Erythroblast (primary cell): ENCODE measurements at places on chromosomes 7 and 10.

DNA sequence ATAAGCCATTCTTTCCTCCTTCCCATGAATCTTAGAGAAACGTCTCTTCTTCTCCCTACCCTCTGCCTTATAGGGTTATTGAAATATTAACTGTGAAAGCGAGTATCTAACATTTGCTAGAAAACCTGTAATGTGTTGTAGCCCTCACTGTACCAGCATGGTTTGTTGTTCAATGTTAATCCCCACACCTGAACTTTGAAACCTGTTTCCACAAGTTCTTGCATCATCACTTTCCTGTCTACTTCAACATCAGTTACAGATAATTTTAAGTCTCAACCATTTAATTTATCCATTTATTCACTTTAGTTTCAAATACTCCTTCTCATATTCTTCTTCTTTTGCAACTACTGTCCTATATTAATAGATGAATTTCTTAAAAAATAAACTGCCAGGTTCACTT, 148.2 kb downstream of the ETV1 start:
- no peak for DNase-seq

DNA sequence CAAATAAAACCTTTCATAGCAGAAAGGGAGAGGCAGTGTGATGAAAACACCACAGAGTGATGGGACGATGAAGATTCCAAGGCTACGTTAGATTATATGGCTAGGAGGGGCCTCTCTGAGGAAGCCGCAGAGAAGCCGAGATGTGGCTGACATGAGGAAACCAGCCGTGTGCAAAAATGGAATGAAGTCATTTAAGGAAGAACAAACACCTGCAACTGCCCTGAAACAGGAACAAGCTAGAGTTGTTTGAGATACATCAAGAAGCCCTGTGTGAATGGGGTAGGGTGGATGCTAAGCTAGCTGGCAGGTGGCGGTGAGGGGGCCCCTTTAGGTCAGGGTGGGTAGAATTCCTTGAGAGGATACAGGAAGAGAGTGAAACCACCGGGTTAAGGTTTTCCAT, 129.5 kb downstream of the KLF6 start:
- DNase-seq, result no peak

DNA sequence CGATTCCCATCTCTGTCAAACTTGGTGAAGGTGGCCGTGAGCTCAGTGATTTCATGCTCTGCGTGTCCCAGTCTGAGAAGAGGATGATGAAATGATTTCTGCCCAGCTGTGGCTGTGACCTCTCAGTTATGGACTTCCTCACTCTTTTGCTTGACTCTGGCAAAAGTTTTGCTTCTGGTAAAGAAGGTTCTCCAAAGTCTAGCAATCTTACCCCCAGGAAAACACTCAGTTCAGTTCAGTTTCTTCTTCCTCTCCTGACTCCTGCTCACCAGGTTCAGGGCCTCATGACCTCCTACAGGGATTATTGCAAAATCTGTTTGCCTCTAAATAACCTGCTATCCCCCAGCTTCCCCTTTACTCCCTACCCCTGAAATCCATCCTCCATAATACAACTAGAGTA, 4.9 kb upstream of the BLOC1S2 start:
- DNase-seq, result no peak

GRCh38 chr7:50369143-50370026, 64.9 kb downstream of the IKZF1 start:
- peak; percentile 90 for DNase-seq

- DNase-seq, result no peak
These were observed 14.4 kb upstream of the SEMA3A start for GRCh38 chr7:84209006-84209405.

DNA sequence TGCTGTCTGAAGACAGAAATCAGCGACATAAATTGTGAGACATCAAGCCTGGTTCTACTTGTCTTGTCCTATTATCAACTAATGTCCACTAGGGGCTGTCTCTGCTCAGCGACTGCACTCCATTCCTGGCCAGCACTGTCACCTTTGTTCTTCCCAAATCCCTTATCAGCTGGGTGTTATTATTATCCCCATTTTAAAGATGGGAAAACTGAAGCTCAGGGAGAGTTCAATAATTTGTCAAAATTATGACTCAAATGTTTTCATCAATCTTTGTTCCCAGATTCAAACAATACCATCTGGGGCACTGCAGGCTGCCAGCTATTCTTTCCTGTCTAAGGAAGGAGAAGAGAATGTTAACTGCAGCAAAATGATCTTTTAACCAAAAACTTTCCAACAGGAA, 431.6 kb upstream of the NFE2L3 start:
- DNase-seq, result no peak

DNA sequence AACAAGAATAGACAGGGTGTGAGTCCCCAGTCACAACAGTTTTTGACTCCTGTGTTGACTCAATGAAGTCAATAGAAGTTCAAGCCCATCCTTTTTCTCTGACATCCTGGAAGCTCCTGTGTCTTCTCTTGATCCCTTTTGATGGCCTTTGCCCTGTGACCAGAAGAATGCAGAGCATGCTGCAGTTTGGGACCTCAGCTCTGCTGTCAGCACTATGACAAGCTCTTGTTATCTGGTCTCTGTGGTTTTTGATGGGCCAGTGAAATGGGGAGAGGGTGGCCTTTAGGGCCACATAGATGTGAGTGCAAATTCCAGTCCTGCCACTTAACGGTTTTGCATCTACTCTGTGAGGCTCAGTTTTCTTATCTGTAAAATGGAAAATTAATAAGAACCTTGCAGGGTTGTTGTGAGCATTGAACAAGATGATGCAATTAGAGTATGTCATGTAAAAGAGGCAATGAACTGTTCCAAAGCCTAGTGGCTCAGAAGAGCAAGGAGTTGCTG, 102.4 kb upstream of the IKZF1 start:
- DNase-seq, result no peak

- DNase-seq, result peak; percentile 51
These were observed 11.9 kb downstream of the RGR start for GRCh38 chr10:84256510-84257342.

DNA sequence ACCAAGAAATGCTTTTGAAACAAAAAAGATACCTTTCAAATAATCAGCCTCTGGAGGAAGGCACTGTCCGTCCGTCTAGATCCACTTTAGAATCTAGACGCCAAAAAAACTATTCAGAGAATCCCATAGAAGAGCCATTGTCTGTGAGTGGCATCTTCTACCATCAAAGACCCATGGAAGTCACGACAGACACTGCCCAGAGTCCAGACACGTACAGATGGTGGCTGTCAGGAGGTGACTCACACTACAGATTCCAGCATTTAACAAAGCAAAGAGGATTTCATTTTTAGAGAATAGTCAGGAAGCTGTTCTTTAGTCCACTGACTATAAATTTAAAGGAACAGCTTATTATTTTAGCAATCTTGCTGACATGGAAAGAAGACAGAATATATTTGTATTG, 11.7 kb downstream of the C1QL3 start:
- DNase-seq, result no peak

DNA sequence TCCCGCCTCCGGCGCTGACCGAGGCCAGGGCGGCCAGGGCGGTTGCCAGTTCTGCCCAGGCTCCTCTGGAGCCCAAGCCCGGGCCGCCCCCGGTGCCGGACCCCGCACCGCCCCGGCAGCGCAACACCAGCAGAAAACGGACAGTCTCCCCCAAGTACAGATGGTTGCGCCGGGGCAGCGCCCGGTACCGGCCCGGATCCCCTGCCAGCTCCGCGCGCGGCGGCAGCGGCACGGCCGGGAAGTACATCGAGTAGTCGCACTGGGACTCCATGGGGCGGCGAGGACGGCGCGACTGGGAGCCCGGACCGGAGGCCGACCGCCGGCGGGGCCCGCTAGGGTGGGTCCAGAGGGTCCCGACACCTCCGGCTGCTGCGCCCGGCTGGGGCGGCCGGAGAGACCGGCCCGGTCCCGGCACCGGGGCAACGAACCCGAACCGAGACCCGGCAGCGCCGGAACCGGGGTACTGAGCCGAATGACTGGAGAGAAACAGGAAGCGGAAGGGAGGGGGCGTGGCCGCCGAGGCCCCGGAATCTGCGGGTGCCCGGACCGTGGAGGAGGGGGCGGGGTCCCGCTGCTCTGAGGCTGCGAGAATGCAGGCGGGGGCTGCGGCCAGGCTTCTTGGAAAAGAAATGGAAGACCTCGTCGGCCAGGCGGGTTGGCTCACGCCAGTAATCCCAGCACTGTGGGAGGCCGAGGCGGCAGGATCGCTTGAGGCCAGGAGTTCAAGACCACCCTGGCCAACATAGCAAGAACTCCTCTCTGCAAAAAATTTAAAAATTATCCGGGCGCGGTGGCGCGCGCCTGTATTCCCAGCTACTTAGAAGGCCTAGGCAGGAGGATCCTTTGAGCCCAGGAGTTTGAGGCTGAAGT, at the start of gene TRAPPC14:
TRAPPC14 (minus strand) TSS at position 495 of the 870 bp plus-strand sequence; CDS start at position 271, 224 bp downstream.
- peak; percentile 85 for DNase-seq

DNA sequence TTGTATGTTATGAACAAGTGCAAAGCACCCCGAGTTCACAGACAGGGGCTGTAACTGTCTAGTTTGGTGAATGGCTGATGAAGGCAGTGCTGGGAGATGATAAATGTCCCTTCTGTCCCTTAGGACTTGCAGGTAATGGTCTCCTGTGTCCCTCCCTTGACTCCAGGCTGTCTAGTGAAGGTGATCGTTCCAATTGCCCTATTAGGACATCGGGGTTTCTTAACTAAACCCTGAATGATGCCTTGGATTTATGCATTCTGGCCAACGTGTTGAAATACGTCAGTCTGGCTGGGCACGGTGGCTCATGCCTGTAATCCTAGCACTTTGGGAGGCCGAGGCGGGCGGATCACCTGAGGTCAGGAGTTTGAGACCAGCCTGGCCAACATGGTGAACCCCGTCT, 69.4 kb downstream of the PFKFB3 start:
- DNase-seq, result no peak

DNA sequence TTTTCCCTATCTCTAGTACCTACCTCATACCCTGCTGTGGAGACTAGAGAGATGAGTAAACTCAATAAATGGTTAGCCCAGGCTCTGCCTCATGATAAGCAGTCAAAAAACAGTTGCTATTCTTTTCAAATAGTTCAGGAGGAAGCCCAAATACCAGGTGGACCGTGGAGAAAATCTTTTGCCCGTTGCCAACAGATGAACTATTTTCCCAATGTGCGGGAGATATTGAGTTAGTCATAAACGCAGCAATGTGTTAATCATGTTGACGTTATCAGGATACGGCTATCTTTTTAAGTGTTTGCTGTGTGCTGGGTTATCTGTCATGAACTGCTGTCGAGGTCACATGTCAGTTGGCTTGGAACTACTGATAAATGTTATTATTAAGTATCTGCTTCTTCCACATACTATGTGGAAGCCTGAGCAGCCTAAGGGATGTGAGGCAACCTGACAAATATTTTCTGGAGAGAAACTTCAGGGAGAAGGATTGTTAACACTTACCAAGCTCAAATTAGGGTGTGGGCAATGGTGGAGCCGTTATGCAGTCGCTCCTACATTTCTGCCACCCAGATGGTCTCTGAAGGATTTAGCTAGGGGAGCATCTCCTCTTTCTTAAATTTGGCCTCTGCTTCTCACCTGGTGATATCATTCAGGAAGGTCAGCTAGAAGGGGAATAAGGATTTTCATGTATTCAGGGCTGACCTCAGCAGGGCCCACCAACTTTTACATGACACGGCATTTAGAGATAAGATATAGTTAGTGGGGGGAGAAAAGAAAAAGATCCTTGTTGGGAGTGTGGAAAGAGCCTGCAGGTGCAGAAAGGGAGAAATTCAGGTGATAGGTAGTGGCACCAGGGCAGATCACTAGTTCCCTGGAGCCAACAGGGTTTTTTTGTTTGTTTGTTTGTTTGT, 33.5 kb upstream of the SLC26A3 start:
- DNase-seq, result peak; percentile 99

GRCh38 chr7:22633954-22634474, 93.0 kb upstream of the IL6 start:
- no peak for DNase-seq

DNA sequence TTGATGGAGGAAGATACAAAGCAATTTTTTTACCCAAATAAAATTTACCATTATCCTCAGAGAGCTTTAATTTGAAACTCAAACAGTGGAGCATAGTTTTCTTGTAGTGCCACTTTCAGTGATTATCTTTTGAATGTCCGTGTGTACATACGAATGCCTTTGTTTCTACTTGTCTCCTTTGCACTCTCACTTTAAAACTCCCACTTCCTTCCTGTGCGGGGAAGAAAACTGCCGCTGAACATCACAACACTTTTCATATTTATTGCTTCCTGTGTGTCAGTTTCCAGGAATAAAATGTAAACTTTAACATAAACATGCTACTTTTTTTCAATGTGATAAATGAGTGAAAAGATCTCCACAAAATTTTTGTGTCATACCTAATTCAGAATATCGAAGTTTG, 102.4 kb downstream of the SEMA3A start:
- DNase-seq, result no peak

DNA sequence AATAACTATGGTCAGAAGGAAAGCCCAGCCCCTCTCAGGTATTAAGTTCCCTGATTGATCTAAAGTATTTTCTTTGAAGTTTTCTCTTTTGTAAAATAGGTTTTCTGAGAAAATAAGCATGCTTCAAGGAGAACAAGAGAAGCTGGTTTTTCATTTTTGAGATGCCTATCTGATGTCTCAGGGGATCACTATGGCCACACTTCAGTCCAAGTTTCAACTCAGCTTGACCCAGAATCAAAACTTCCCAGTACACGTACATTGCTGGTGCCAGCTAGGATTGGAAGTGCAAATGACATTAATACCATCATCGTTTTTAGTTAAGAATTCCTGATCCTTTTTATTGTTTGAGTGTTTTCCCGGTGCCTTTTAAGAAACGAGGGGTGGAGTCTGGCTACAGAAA, 7.2 kb downstream of the ITIH5 start:
- DNase-seq, result no peak

DNA sequence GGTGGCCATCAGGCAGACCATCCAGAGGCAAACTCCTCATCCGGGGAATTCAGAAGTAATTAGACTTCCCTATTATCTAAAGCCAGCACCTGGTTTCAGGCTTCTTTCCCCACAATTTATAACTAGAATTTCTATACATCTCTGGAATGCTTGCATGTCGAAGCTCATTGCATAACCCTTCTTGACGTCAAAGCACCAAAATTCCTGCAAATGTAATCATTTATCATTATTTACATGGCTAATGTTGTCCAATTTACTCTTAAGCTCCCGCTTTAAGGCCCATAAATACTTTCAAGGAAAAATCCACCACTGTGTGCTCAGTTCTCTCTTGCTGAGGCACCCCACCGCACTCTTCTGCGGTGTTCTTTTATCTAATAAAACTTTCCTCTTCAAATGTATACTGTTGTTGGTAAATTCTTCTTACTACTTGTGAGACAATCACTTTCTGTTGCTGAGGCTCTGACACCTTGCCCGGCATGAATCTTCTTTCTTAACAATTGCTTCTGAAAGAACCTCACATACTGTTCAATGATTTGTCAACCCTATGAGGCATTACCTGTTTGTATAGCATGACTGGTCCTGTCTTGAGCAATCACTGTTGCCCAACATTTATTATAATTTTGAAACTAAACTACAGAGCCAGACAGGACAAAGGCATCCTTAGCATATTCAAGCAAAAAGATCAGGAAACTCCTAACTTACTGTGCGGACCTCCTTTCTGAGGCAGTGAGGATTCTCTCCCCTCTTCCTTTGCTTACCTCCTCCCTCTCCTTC, 17.4 kb upstream of the GPR141 start:
- no peak for DNase-seq

DNA sequence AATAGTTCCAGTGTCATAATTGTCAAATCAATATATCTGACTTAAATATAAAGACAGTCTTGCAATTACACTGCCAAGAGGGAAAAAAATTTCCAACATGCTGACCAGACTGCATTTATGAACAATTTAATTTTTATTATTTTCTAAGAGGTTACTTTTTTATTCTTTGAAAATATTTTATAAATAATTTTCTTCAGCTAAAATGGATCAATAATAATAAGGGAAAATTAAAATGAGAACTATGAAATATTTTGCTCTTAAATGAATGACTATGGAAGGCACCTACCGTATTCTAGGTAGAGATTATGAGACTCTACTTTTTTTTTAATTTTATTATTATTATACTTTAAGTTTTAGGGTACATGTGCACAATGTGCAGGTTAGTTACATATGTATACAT, 1032.5 kb upstream of the LRRN3 start:
- DNase-seq, result no peak
